Muscle of leg (tissue), 16 donors: ENCODE measurements at places on chromosomes 2 and 18.

- H3K27me3 ChIP-seq, result no peaks in the 10 kb centered on the region
- H3K4me3 ChIP-seq, result no peak overlapping the region
- peak; percentile 86 for DNase-seq
- H3K27ac ChIP-seq, result peak overlapping the region; percentile 52
Measured at GRCh38 chr2:109322111-109322510, 193.1 kb downstream of the SH3RF3 start.

GRCh38 chr2:64273524-64274398 is 129.5 kb upstream of the PELI1 start:
- no peak overlapping the region for H3K4me3 ChIP-seq
- peaks cover 15% of the 10 kb centered on the region for H3K4me1 ChIP-seq
- peak; percentile 71 for DNase-seq
- H3K27me3 ChIP-seq, result no peaks in the 10 kb centered on the region
- H3K36me3 ChIP-seq, result no peaks in the 10 kb centered on the region

DNA sequence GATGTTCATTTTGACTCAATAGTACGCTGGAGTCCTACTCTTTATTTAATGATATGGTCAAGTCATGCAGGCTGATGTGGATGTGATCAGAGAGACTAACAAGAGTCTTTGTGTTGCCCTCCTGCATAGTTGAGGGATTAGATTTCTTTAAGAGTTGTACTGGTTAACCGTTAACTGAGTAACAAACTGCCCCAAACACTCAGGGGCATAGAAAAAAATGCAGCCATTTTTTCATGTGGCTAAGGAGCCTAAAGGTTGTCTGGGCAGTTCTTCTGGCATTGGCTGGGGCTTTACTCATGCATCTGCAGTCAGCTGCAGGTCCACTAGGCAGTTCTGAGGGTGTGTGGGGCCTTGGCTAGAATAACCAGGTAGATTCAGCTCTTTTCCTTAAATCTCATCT is 32.5 kb downstream of the DOCK10 start:
- H3K27ac ChIP-seq, result no peak overlapping the region
- no peak for DNase-seq
- H3K27me3 ChIP-seq, result no peaks in the 10 kb centered on the region
- H3K4me1 ChIP-seq, result peaks cover 2% of the 10 kb centered on the region
- H3K4me3 ChIP-seq, result no peak overlapping the region
- H3K36me3 ChIP-seq, result no peaks in the 10 kb centered on the region

DNA sequence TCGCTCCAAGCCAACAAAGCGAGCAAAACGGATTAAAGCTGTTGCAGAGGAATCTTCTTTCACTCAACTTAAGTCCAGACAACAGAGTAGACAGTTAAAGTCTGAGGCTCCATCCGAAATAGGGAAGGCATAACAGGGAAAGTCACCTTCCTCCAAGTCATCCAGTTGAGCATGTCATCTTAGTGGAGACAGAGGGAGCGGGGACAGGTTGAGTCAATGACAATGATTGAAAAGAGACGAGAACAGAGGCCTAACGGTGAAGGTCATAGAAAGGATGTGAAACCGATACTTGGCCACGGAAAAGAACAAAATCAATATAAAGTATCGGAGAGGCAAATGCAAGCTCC is 455 bp downstream of the C18orf32 start:
- peaks cover 13% of the 10 kb centered on the region for H3K4me1 ChIP-seq
- H3K4me3 ChIP-seq, result peak overlapping the region; percentile 78
- peak overlapping the region; percentile 91 for H3K27ac ChIP-seq
- peaks cover 36% of the 10 kb centered on the region for H3K36me3 ChIP-seq

- H3K36me3 ChIP-seq, result peaks cover 21% of the 10 kb centered on the region
- H3K27me3 ChIP-seq, result no peaks in the 10 kb centered on the region
- H3K4me3 ChIP-seq, result no peak overlapping the region
Measured at GRCh38 chr2:235762832-235763598, 269.2 kb downstream of the AGAP1 start.

DNA sequence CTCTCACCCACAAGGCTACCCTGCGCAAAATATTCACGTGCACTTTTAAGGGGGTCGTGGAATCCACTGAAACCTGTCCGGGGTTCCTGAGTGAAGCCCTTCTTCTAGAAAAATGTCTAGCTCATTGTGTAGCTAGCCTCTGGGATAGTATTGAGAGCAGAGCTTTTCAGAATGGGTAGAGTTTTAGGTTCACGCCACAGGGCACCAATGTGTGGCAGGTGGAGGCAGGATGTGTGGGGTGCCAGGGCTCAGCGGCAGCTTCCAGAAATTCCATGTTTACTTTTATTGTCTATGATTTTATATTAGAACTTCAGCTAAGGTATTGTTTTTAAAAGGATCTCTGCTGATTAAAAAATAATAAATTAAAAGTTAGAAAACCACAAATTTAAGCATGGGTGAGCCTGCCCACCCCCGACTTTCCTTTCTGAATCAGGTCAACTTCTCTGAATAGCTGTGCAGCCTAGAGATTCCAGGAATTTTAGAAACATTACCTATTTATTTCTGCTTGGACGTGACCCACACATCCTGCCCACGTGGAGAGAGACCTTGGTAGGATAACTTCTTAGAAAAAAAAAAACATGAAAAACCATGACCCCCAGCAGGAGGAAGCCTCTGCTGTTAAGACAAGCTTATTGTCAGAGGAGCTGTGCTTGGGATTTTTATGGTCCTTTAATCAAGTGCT is 163.7 kb downstream of the CTIF start:
- H3K27ac ChIP-seq, result no peak overlapping the region
- no peak for DNase-seq
- H3K36me3 ChIP-seq, result peaks cover 7% of the 10 kb centered on the region
- no peaks in the 10 kb centered on the region for H3K27me3 ChIP-seq

DNA sequence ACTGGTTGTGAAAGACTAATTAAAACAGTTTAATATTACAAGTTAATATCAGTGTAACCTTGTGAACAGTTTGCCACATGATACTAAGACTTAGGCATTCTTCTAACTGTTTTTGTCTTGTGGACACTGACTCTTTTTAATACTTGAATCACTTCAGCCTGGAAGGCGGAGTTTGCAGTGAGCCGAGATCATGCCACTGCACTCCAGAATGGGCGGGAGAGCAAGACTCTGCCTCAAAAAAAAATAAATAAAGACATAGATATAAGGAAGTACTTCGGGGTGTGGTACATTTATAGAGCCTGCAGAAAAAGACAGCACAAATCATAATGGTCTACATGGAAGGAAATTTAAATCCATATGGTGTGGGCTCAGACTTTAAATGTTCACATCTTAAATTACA is 300.4 kb upstream of the NETO1 start:
- no peak for DNase-seq
- no peaks in the 10 kb centered on the region for H3K36me3 ChIP-seq
- H3K27me3 ChIP-seq, result no peaks in the 10 kb centered on the region

- H3K4me3 ChIP-seq, result no peak overlapping the region
- DNase-seq, result no peak
- H3K4me1 ChIP-seq, result no peaks in the 10 kb centered on the region
- H3K36me3 ChIP-seq, result peaks cover 9% of the 10 kb centered on the region
- no peaks in the 10 kb centered on the region for H3K27me3 ChIP-seq
Measured at GRCh38 chr2:47485177-47485576, 82.2 kb downstream of the MSH2 start.

- DNase-seq, result no peak
- no peaks in the 10 kb centered on the region for H3K27me3 ChIP-seq
- no peak overlapping the region for H3K4me3 ChIP-seq
- no peak overlapping the region for H3K27ac ChIP-seq
- H3K36me3 ChIP-seq, result no peaks in the 10 kb centered on the region
Measured at GRCh38 chr18:43420091-43420490, 142.8 kb upstream of the SYT4 start.

GRCh38 chr2:104897515-104898184 is 43.7 kb downstream of the POU3F3 start:
- no peak overlapping the region for H3K27ac ChIP-seq
- no peaks in the 10 kb centered on the region for H3K4me1 ChIP-seq
- no peaks in the 10 kb centered on the region for H3K36me3 ChIP-seq
- H3K27me3 ChIP-seq, result peaks cover 5% of the 10 kb centered on the region
- no peak overlapping the region for H3K4me3 ChIP-seq

DNA sequence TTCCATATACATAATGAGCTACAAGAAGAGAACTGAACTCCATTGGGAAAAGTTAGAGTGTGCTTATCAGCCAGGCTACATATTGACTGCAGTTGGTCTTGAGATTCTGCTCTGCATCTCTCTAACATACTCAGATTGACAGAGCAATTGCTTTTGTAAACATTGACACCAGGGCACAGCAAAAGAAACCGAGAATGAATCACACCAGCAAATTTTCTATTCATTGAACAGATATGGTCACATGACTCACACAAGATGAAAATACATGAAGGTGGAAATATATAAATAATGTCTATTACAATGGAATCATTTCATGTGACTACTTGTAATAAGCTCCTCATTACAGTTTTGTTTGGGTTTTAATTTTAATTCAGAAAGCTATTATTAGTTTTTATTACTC is 691.9 kb upstream of the TMEFF2 start:
- H3K36me3 ChIP-seq, result no peaks in the 10 kb centered on the region
- H3K4me1 ChIP-seq, result no peaks in the 10 kb centered on the region
- H3K4me3 ChIP-seq, result no peak overlapping the region
- no peaks in the 10 kb centered on the region for H3K27me3 ChIP-seq
- no peak overlapping the region for H3K27ac ChIP-seq
- DNase-seq, result no peak

GRCh38 chr2:135169900-135170753 is 118.0 kb downstream of the RAB3GAP1 start:
- peaks cover 36% of the 10 kb centered on the region for H3K36me3 ChIP-seq
- DNase-seq, result no peak
- H3K4me1 ChIP-seq, result no peaks in the 10 kb centered on the region
- H3K27ac ChIP-seq, result no peak overlapping the region

- peaks cover 14% of the 10 kb centered on the region for H3K36me3 ChIP-seq
- H3K27ac ChIP-seq, result no peak overlapping the region
- H3K4me1 ChIP-seq, result no peaks in the 10 kb centered on the region
- DNase-seq, result no peak
- no peak overlapping the region for H3K4me3 ChIP-seq
Measured at GRCh38 chr18:74633652-74634352, 36.1 kb downstream of the ZNF407 start.

- H3K27me3 ChIP-seq, result no peaks in the 10 kb centered on the region
- no peaks in the 10 kb centered on the region for H3K36me3 ChIP-seq
- H3K27ac ChIP-seq, result no peak overlapping the region
Measured at GRCh38 chr2:154623819-154624218, 74.7 kb upstream of the KCNJ3 start.

- no peaks in the 10 kb centered on the region for H3K36me3 ChIP-seq
- H3K27me3 ChIP-seq, result no peaks in the 10 kb centered on the region
- H3K4me3 ChIP-seq, result no peak overlapping the region
- no peak overlapping the region for H3K27ac ChIP-seq
- peaks cover 5% of the 10 kb centered on the region for H3K4me1 ChIP-seq
Measured at GRCh38 chr18:75742516-75742915, 315.0 kb upstream of the SMIM21 start.

DNA sequence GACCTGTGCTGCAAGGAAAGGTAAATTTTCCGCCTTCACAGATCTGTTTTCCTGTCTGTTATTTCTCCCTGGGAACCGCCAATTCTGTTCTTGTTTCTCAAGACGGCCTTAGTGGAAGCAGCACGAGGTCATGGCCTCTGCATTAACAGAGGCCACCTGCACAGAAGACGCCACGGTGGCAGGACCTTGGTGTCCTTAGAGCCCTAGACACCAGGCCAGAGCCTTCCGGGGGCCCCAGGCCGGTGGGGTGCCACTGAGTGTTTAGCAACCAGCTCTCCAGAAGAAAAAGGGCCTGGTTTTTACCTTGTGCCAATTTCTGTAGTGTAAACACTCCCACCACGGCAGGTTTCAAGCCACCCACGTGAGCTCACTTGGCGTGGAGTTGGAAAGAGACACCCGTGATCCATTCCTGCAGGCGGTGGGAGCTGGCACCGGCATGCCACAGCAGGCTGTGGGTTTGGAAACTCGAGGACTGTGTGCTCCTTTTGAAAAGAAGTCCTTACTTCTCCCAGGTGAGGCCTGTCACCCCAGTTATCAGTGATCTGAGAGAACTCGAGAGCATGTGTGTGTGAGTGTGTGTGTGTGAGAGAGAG is 103.9 kb upstream of the HDAC4 start:
- H3K27me3 ChIP-seq, result peaks cover 8% of the 10 kb centered on the region
- H3K4me3 ChIP-seq, result no peak overlapping the region
- peaks cover 20% of the 10 kb centered on the region for H3K4me1 ChIP-seq
- DNase-seq, result no peak

GRCh38 chr2:113973810-113974209 is 83.9 kb downstream of the ACTR3 start:
- no peaks in the 10 kb centered on the region for H3K27me3 ChIP-seq
- H3K36me3 ChIP-seq, result no peaks in the 10 kb centered on the region
- H3K27ac ChIP-seq, result no peak overlapping the region
- H3K4me1 ChIP-seq, result peaks cover 6% of the 10 kb centered on the region
- DNase-seq, result no peak
- no peak overlapping the region for H3K4me3 ChIP-seq

- DNase-seq, result peak; percentile 48
- no peak overlapping the region for H3K27ac ChIP-seq
- H3K36me3 ChIP-seq, result peaks cover 8% of the 10 kb centered on the region
- H3K4me3 ChIP-seq, result no peak overlapping the region
- no peaks in the 10 kb centered on the region for H3K4me1 ChIP-seq
Measured at GRCh38 chr2:229852565-229852964, 69.2 kb downstream of the TRIP12 start.

DNA sequence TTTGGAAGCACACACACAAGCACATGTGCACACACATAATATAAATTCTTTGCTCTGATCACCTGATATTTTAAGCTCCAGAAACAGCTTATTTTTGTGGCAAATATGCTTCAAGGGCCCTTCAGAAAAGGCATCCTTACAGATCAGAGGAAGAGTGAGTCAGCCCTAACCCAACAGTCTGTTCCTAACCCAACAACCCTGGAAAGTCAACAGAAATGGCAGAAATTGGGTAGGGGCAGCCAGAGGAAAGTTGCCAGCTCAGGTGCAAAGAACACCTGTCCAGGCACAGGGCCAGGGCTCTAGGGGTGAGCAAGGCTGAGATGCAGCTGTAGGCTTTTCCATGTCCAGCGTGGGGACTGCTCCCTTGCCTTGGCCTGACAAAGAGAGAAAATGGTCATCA is 6.4 kb upstream of the NCKAP5 start:
- H3K27me3 ChIP-seq, result peaks cover 2% of the 10 kb centered on the region
- peaks cover 6% of the 10 kb centered on the region for H3K4me1 ChIP-seq
- H3K27ac ChIP-seq, result no peak overlapping the region
- DNase-seq, result no peak
- H3K36me3 ChIP-seq, result no peaks in the 10 kb centered on the region

DNA sequence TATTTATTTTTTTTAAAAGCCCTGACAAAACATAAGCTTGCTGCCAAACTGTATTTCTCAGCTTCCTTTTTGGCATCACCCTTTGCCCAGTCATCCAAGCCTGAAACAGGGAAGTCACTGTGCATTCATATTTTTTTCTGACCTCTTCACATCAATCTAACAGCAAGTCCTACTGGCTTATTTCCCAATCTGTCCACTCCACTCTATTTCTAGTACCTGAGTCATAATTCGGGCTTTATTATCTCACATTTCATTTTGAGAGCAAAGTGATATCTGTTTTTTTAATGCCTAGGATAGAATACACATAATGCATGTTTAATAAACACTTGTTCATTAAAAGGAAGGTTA is 5.1 kb downstream of the HNMT start:
- H3K4me3 ChIP-seq, result no peak overlapping the region
- H3K4me1 ChIP-seq, result no peaks in the 10 kb centered on the region
- no peaks in the 10 kb centered on the region for H3K36me3 ChIP-seq
- H3K27ac ChIP-seq, result no peak overlapping the region
- DNase-seq, result peak; percentile 80
